CMK (cell line): ENCODE measurements at places on chromosomes 7 and 10.
A peak's percentile ranks its signal among the peaks of the same experiment; 100 is the strongest.

GRCh38 chr7:2520131-2520760, 672 bp downstream of the LFNG start:
- DNase-seq, result no peak

- DNase-seq, result peak; percentile 52
Measured at GRCh38 chr10:101141616-101142532, 10.8 kb downstream of the TLX1 start.

DNA sequence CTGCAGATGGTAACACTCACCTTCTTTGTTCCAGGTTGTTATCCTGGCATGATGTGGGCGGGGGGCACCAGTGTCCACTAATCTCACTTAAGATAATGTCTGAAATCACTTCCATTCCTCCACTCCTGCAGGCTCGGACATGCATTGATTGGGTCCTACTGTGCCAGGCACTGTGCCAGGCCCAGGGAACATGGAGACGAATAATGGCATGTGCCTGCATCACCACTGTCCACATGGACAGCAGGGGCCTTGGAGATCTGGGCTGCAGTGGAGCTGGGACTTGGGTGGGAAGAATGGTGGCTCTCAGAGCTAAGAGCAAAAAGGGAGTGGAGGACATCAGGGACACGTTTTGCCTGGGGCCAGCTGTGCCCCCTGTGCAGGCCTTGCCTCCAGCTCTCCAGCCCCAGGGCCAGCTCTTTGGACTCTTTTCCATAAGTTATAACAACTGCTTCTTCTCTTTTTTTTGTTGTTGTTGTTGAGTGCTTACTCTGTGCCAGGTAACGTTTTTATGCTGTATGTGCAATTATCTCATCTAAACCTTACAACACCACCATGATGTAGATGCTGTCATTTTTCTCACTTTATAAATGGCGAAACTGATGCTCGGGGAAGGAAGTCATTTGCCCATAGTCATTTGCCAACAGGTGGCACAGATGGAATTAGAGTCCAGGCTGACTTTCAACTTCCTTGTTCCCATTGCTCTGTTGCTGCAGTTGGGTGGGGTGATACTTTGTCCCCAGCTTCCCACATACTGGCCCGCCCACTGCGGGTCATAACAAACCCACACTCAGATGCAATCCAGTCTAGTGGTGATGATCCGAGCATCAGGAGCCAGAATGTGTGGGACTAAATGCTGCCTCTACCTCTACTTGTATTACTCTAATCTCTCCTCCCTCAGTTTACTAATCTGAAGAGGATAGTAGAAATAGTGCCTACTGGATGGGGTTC, 19.1 kb downstream of the PLPP4 start:
- DNase-seq, result no peak

- DNase-seq, result no peak
Measured at GRCh38 chr7:118311121-118311836, 86.8 kb downstream of the ANKRD7 start.

DNA sequence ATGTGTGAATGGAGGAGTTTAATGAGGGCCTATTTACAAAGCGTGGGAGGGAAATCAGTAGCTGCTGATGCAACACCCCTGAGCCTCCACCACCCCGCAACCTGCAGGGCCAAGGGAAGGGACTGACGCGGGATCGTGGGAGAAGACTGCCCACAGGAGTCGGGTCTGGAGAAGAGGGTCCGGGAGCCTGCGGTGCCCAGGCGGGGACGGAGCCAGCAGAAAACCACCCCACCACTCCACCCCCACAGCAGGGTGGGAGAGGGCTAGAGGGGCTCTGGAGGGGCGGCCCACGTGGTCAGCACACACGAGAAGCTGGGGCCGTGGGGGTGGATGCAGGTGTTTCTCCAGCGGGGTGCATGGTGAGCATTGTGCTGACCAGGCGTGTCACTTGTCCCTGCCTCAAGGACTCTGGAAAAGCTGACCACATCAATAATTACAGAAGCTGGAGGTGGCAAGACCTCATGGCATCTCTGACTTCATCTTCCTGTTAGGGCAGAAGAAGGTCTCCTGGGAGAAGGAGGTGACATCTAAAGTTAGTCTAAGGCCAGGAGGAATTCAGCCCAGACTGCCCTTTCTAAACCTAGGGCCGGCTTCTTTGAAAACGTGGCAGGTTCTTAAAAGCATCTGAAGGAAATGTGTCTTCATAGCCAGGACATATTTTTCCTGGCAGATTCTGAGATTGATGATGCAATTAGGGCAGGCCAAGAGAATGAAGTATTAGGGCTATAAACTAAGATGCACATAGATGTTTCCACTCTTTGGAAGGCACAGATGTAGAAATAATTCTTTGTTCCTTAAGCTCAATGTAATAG, 150.9 kb downstream of the RGS10 start:
- no peak for DNase-seq

- no peak for DNase-seq
Measured at GRCh38 chr7:35553519-35553918, 141.4 kb downstream of the HERPUD2 start.

GRCh38 chr10:13834581-13835286, 248.0 kb downstream of the PRPF18 start:
- no peak for DNase-seq

DNA sequence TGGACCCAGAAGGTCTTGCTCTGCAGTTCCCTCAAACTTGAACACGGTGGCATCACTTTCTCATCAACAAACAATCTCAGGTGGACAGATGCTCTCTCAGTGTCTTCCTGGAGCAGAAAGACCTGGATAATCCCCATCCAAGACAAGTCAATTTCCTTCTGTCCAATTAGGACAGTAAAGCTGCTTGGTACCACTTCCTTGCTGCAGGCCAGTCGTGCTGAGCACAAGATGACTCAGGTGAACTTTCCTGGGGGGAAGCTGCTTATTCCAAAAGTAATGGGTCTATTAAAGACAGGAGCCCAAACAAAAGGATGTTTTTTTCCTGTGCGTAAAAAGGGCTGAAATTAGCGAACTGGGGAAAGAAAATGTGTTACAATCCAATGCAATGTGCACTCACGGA, 107.6 kb upstream of the AFAP1L2 start:
- no peak for DNase-seq

DNA sequence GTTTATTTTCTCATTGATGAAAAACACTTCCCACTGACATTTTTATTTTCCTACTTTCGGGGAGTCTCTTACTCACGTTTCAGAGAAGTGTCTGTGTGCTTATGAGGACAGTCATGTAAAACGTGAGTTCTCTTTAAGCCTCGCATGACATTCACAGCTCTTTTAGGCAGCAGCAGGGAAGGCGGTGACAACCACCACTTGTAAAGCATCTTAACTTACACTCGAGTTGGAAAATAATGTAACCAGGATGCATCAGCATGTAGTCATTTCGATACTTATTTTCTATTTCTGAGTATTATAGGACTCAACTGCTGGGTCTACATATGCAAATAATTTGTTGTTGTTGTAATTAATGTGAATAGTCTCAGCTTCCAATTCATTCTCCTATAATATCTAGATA, 153.6 kb downstream of the SEMA3D start:
- DNase-seq, result no peak

- DNase-seq, result no peak
Measured at GRCh38 chr7:33903791-33904680, 1.3 kb upstream of the BMPER start.

DNA sequence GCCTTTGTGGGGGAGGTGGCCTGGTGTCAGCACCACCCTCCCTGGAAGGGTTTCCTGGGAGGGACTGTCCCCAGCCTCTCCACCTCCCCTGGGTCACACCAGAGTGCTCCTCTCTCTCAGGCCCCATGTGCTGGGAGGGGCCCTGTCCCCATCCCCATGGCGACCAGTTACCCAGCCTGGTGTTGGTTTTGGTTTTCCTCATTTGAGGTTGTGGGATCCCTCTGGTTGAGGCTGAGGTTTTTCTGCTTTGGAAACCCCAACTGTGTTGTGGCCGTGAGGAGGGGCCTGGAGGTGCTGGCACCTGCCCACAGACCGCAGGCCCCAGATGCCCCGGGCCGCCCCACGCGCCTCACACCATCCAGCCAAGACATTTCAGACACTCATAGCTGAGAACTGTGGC, 106.3 kb downstream of the GRK5 start:
- no peak for DNase-seq

- no peak for DNase-seq
Measured at GRCh38 chr10:126110489-126111180, 214.3 kb downstream of the FANK1 start.

GRCh38 chr7:48042636-48043035, 7.3 kb downstream of the C7orf57 start:
- no peak for DNase-seq

DNA sequence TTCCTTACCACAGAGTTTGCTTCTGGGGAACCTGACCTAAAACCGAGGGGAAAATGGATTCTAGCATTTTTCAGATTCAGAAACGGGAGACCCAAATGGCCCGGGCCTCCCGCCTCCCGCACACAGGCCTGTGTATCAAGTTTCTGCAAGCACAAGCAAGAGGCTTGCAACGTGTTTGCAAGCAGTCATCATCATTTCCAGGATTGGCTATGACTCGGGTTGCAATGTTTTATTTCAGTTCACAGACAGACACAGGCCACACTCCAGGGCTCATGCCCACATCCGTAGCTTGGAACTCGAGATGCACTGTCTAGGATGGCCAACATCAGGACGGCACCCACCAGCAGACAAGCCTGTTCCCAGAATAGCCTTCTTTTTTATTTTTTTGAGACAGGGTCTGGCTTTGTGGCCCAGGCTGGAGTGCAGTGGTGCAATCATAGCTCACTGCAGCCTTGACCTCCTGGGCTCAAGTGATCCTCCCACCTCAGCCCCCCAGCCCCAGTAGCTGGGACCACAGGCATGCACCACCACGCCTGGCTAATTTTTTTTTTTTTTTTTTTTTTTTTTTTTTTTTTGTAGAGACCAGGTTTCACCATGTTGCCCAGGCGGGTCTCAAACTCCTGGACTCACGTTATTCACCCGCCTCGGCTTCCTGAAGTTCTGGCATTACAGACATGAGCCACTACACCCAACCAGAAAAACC, 68.1 kb upstream of the FOXK1 start:
- no peak for DNase-seq

GRCh38 chr10:92990615-92991014, 70.0 kb upstream of the CYP26C1 start:
- DNase-seq, result no peak

DNA sequence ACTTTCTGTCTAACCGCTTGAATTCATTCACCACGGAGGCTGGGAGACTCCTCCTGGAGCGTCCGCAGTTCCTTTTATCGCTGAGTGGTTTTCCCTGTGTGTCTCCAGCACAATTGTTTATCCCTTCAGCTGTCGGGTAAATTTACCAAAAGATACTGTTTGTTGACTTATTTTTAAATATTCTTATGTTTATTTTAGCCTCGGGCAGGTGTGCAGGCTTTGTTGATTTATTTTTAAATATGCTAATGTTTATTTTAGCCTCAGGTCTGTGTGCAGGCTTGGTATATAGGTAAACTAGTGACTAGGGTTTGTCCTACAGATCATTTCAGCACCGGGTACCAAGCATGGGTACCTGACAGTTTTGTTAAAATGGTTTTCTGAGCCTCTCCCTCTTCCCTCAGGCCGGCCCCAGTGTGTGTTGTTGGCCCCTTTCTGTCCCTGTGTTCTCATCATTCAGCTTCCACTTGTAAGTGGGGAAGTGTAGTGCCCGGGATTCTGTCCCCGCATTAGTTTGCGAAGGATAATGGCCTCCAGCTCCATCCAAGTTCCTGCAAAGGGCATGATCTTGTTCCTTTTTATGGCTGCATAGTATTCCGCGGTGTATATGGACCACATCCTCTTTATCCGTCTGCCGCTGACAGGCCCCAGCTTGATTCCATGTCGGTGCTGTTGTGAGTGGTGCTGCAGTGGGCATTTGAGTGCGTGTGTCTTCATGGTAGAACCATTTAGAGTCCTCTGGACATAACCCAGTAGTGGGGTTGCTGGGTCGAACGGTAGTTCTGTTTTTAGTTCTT, 5.3 kb downstream of the GET4 start:
- DNase-seq, result no peak

DNA sequence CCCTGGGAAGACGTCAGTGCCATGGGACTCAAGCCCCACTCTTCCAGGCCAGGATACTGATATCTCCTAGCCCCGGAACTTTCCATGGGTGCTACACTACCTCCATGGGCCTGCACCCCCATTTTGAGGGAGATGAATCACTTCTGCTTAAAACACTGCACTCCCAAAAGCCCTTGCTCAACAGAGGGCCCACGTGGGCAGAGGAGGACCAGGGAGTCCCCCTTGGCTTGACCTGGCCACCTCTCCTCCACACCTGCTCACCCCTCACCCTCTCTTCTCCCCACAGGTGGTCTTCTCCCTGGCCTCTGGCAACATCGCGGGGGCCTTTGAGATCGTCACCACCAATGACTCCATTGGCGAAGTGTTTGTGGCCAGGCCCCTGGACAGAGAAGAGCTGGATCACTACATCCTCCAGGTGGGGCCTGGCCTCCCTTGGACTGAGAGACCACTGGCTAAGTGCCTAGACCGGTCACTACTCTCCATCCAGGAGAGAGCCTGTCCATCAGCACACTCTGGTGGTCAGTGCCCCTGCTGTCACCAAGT, 19.9 kb upstream of the C10orf105 start:
- DNase-seq, result no peak

GRCh38 chr10:79393924-79394610, 46.8 kb downstream of the PPIF start:
- no peak for DNase-seq

DNA sequence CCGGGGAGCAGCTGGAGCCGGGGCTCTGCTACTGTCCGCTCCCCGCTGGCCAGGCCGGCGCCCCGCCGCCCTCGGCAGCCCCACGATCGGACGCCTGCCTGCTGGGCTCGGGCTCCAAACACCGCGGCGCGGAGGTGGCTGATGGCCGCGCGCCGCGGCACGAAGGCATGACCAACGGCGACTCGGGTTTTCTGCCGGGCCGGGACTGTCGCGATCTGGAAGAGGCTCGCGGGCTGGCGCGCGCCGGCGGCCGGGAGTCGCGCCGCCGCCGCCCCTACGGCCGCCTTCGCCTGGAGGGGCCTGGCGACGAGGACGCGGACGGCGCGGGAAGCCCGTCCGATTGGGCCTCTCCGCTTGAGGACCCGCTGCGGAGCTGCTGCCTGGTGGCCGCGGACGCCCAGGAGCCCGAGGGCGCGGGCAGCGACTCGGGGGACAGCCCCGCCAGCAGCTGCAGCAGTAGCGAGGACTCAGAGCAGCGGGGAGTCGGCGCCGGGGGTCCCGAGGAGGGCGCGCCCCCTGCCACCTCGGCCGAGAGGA, 570 bp downstream of the TBC1D12 start:
- DNase-seq, result no peak

DNA sequence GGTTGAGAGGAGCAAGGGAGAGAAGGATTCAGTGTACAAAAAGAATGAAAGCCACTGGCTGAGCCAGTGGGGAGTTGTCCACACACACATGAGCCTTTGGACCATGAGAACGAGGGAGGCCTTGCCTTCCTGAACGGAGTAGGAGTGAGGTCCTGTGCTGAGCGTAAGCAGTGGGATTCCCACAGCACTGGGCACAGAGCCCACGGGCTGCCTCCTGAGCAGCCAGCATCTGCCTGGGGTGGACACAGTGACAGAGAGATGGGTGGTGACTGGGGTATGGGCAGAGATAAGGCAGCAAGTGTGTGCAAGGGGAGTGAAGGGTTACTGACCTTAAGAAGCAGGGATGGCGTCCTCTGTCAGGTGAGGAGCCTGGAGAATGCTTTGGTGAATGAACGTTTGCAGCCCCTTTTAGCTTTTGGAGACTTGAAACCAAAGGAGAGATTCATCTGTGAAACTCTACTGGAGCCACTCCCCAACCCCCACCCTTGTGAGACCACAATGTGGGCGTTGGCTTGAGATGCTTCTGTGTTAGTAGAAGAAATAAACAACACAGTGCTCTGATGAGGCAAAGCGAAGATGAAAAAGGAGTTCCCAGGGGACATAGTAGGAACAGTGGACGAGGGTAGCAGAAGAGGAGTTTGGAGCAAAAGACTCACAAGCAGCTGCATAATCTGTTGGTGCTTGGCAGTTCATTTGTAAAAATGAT, 56.5 kb downstream of the FIGNL1 start:
- no peak for DNase-seq

GRCh38 chr10:97574374-97575126, 2.0 kb downstream of the ANKRD2 start:
- no peak for DNase-seq
